ENCODE measurements at places on chromosomes 4 and X.

- DNase-seq = no peak
Observed at GRCh38 chr4:53055274-53055673, 193.2 kb downstream of the RASL11B start.

- peak; percentile 41 for DNase-seq
Observed at GRCh38 chrX:15269618-15270521, at the start of gene ASB9. ASB9 (minus strand) TSS chrX:15270083; CDS start chrX:15269874, 209 bp downstream.

GRCh38 chrX:23937100-23937499 is 29.3 kb downstream of the CXorf58 start:
- DNase-seq = no peak

DNA sequence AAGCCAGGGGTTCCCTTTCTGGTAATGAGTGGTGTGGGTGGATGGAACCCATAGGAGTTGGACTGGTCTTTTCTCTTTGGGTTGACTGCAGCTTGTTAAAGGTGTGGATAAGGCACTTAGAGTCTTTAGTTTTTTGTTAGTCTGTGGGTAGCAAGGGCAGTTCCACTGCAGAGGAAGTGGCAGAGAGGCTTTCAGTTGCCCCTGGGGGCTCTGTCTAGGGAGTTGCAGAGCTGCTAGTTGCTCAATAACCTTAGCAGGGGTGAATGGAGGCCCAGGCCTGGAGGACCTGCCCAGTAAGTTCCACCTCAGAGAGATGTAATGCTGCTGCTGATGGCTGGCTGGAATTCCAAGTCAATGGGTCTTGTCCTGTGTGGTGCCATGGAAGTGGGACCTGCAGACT is 282.6 kb upstream of the NDST4 start:
- no peak for DNase-seq

- DNase-seq = no peak
Observed at GRCh38 chr4:169124661-169125060, 114.6 kb upstream of the CBR4 start.

DNA sequence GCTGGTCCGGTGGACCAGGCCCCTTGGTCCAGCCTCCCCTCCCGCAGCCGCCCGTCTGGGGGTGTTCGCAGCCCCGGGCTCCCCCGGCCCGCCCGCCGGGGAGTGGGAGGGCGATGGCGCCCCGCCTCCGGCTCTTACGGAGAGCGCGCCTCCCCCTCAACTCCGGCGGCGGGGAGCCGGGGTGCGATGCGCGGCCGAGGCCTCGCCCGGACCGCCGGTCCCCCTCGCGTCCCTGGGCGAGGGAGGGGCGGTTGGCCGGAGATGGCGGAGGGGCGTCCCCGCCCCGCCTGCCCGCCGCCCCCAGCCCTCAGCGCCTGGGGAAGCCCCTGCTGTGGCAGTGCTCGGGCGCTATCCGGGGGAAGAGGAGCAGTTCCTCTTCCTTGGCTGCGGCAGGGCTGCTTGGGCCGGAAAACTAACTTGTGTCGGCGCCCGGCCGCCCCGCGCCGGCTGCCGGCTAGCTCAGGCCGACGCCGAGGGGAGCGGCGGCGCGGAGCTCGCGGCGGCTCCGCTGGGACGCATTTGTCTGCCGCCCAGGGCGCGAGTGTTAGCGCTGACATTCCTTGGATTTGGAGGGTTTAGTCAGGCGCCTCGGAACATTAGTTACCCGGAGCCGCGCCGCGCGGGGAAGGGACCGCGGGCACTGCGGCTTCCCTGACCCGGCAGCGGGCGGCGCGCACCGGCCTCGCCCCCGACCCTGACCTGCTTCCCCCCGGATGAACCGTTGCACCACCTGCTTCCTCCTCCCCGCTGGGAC is 994 bp downstream of the GALNT7 start:
- peak; percentile 78 for DNase-seq

- no peak for DNase-seq
Observed at GRCh38 chr4:183303301-183303700, 16.8 kb downstream of the CLDN22 start.

DNA sequence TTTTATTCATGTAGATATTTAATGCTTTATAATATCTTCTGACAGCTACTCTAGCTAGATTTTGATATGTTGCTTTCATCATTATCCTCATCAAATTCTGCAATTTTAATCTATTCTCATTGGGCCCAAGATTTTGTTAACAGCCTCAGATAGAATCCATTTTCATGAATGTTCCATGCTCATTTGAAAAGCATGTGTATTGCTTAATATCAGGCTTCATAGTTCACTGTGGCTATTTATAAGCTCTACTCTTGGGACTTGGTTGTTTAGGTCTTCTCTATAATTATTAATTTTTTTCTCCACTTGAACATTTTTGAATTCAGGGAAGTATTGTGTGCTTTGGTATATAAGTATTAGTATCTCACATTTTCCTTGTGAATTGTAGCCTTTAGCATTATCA is 41.8 kb downstream of the RAB40A start:
- no peak for DNase-seq

GRCh38 chr4:174590336-174590735 is 68.0 kb upstream of the HPGD start:
- no peak for DNase-seq

GRCh38 chr4:48748949-48749596 is 31.0 kb downstream of the FRYL start:
- DNase-seq = no peak

DNA sequence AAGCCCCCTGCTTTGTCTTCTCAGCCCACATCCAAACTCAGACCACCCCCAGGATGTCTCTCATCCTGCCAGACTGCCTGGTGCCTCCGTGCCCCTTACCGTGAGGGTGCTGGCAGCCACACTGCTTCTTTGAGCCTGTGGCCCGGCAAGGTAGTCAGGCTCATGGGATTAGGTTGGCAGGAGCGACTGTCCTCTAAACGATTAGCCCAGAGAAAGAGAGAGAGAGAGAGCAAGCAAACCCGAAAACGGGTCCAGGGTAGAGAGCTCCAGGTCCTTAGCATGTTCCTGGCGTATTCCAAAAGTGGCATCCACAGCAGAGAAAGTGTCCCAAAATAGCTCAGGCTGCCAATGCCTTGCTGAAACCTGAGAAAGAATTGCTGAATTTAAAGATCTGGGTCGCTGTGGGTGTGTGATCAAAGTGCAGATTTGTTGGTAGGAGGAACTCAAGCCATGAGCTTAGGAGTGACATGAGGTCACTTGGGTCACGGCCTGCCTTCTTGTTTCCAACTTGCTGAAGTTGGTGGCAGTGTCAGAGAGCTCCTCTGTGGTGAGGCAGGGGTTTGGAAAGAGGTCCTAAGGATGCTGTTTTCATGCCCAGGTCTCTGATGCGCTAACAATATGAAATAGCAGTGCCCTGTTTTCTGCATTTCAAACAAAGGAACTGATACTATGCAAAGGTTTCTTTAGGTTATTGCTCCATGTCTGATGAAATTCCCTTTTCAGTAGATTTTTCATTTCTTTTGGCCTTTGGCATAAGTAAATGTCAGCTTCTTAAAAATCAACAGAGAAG is 81.6 kb downstream of the RTL9 start:
- no peak for DNase-seq

DNA sequence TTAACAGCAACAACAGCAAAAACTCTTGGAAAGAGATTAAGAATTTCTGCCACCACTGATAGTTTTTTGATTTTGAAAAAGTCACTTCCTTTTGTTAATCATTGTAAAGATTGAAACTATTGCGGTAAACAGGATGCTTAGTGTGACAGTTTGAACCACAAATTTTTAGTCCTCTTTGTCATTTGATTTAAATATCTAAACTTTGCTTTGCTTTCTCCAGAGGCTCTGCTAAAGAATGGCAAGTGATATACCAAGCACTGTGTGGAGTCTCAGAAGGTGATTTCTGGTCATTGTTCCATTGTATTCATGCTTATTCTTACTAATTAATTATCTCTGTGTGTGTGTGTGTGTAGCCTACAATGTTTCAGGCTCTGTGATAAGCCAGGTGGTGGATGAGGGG is 155.6 kb downstream of the BMPR1B start:
- DNase-seq = no peak

DNA sequence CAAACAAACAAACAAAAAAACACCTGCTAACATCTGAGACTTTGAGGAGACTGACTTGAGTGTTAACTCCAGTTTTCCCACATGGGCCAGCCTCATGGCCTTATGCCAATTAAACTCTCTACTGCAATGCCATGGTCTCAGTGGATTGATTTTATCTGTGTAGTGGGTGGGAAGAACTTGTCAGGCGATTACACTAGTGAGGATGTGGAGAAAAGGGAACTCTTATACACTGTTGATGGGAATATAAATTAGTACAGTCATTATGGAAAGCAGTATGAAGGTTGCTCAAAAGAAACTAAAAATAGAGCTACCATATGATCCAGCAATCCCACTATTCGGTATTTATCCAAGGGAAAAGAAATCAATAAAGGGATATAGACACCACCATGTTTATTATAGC is 12.8 kb upstream of the XIAP start:
- no peak for DNase-seq

GRCh38 chr4:93414041-93414550 is 414.5 kb upstream of the ATOH1 start:
- DNase-seq = no peak

- no peak for DNase-seq
Observed at GRCh38 chrX:119206203-119206602, 29.9 kb upstream of the PGRMC1 start.

DNA sequence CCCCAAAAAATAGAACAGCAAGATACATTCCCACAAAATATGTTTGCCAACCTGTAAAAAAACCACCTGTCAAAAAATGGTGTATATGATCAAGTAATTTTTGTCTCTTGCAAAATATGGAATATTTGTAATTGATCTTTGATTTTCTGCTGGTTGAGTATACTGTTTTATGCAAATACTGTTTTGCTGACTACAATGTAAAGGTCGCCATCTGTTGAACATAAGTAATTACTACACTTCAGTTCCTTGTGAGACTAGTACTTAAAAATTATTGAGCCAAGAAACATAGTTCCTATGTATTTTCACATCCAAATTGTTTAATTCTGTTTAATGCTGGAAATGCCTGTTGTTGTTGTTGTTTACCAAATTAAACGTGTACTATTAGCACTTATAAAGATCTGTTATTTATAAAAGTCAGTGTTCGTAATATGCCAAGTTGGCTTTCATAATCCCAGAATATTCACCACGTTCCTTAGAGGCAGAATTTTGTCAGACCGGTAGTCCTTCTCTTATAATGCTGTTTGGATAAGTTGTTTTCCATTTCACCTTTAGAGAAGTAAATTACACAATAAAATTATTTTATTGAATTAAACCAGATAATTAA is 144.2 kb downstream of the PDLIM5 start:
- no peak for DNase-seq

DNA sequence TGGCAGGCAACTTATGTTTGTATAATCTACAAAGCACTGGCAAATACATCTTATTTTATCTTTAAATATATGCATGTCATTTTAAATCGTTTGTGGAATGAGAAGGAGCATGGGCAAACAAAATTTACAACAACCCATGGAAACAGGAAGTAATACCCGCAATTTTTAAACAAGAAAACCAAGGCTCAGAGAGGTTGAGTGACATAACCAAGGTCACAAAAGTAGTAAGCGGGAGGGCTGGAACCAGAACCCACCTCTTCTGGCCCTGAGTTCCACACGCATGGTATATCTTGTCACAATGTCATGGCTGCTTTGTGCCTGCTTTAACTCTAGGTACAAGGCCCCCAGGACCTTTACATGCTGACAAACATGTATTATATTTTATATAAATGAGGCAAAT is 52.9 kb downstream of the SLC7A11 start:
- DNase-seq = no peak

- no peak for DNase-seq
Observed at GRCh38 chr4:3663791-3664190, 102.4 kb upstream of the ADRA2C start.

DNA sequence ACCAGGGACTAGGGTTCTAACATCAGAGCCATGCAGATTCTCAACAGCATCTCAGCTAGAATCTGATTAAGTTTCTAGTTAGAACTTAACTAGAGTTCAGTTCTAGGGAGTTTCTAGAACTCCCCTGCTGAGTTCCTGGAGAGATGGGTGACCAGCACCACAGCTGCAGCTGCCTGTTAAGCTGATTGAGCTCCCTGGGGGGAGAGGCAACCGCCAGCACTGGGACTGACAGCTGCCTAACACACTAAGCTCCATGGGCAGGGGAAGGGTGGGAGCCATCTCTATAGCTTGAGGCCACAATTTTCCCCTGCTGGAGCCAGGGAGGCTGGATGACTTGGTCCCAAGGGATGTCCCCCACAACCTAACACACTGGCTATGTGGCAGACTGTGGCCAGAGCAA is 84.2 kb downstream of the CHIC1 start:
- no peak for DNase-seq

- DNase-seq = no peak
Observed at GRCh38 chr4:8282134-8282641, 12.6 kb downstream of the HTRA3 start.

DNA sequence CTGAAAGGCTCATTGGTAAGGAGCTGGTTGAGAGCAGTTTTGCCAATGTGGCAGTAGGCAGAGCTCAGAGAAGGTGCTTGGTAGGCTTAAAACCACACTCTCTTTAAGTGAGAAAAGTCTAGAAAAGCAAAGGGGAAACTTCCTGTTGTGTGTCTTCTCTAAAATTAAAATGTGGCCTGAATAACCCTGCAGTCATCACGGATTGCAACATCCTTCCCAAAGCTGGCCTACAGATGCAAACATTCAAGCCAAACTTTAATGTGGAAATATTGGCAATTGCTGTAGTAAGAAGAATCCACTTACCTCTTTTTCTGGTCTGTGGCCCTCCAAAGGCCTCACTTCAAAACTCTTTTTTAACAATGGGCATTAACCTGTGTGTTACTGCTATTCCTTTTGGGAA is 348.5 kb downstream of the OPHN1 start:
- no peak for DNase-seq

DNA sequence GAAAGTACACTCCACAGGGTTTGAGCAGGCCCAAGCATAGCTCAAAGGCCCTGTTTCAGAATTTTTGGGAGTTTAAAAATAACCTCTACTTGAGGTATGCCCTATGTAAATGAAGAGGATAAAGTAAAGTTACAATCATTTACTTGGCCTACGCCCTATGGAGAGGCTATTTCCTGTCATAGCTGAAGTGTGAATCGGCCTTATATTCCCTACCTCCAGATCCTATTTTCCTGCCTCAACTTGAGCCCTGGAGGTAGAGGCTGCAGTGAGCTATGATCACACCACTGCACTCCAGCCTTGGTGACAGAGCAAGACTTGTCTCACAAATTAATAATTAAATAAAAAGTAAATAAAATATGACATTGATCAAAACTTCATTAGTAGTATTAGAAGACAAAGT is 11.5 kb upstream of the TXLNG start:
- no peak for DNase-seq

- DNase-seq = no peak
Observed at GRCh38 chr4:4472344-4472958, 69.4 kb downstream of the STX18 start.

DNA sequence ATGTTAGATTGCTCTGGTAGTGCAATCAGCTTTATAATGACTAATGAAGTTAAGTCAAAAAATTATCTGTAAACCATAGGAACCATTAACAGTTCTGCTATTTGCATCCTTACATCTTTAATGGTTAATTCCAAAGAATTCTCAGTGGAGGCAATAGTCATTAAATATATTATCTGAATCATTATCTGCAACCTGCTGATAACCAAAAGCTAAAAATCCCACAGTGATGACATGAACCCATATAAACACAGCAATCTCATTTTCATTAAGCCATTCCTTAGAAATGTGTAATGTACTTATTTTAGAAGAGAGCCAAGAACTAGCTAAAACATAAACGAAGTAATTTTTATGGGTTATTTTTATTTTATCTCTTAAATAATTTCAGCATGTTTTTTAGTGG is 60.2 kb downstream of the MAGEB16 start:
- no peak for DNase-seq
